ENCODE measurements at places on chromosomes 1 and 21. TPM values are rescaled to one million over a fixed set of nuclear protein-coding genes. Genes with fewer than 3 reads are reported as not detected.

TNFRSF18 gene
- total RNA-seq = not detected

OR2L13 gene
- not detected for total RNA-seq

LINGO4 gene
- not detected for total RNA-seq

NR0B2 gene
- total RNA-seq = 6.5 TPM

AKT3 gene
- 42.9 TPM for total RNA-seq

LRRC38 gene
- 0.09 TPM for total RNA-seq

AQP10 gene
- total RNA-seq = not detected

FAM167B gene
- 5.5 TPM for total RNA-seq

VSIG8 gene
- not detected for total RNA-seq

SLC45A1 gene
- total RNA-seq = 1.8 TPM

TNFAIP8L2 gene
- total RNA-seq = 2.1 TPM

CNKSR1 gene
- 0.60 TPM for total RNA-seq

CFHR2 gene
- not detected for total RNA-seq

DNA sequence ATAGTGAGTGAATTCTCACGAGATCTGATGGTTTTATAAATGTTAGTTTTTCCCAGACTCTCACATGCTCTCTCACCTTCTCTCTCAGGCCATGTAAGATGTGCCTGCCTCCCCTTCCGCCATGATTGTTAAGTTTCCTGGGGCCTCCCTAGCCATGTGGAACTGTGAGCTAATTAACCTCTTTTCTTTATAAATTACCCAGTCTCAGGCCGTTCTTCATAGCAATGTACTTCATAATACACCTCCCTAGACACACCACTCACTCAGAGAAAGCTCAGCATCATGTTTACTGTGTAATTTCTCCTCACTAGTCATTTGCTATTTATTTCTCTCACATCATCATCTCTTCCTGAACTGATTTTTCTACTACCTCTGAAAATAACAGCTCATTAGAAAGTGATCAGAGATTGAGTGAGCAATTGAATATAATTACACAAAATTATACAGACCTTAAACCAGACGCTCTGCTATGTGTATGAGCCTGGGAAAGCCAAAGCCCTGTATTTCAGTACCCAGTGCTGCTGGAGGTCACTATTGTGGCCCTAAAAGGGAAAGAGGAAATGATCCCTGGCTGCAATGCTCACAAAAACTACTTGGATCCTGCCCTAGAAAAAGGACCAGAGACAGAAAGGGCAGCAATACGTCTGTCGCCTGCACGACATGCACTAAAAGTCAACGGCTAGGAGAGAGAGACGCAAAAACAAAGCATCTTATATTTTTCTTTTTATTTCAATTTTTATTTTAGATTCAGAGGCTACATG is 284.5 kb downstream of the DSCAM start:
- no peak for DNase-seq

GRCh38 chr1:233172201-233172600 is 123.3 kb downstream of the PCNX2 start:
- no peak for DNase-seq

DNA sequence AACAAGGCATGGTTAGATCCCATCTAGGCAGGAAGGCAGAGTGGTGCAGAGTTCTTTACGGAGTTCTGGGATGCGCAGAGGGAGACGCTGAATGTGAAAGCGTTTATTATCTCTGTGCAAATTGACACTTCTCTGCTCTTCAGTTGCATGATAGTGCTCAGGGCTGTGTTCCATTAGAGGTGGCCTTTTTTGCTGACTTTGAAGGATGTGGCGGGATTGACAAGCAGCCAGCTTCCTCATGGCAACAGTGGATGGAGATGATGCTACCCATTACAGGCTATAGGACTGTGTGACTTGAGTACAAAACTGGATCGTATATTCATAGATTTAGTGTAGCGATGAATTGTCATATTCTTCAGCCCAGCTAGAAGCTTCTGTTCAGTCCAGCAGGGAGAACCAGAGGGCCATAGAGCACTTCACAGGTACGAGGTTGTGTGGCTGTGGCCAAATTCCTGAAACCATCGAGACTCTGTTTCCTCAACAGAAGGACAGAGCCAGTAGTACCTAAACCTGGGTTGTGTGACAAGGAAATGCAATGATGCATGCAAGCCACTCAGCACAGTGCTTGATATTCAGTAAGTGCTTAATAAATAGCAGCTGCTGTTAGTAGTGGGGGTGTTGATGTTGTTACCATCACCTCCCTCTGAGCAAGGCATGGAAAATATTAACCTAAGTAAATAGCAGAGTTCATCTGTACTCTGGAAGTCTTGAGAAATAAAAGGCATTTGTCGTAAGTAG is 430.0 kb upstream of the KAZN start:
- no peak for DNase-seq

GRCh38 chr21:46245213-46245915 is 16.8 kb upstream of the LSS start:
- DNase-seq = no peak

- DNase-seq = no peak
Observed at GRCh38 chr1:85344256-85344694, 67.8 kb upstream of the BCL10 start.

- DNase-seq = no peak
Observed at GRCh38 chr1:79117376-79117775, 110.8 kb upstream of the ADGRL4 start.

DNA sequence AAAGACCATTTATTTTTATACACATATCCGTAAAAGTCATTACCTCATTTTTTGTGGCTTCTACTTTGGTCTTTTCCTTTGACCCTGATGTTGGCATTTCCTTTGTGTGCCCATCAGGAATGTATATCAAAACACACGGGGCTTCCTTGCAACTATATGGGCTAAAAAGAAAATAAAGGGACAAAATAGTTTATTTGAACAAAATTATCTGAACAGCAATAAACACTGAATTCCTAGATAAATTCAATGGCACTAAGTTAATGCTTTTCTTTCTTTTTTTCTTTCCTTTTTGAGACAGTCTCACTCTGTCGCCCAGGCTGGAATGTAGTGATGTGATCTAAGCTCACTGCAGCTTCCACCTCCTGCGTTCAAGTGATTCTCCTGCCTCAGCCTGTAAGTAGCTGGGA is 45.2 kb downstream of the EPRS1 start:
- no peak for DNase-seq

DNA sequence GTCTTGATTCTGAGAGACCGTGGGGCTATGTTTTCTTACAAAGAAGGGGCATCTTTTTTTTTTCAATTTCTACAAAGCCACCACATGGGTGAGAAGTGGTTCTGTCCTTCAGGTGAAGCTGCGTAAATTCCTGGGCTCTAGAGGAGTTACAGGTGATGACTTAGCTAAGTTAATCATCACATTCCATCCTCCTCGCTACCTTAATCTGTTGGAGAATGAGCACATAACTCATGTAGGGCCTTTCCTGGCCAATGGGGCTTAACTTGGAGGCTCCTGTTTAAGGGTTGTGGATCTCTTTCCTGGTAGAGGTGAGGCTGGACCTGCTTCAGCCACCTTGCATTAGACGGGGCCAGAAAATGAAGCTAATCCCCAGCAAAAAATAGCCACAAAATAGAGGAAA is 19.9 kb downstream of the REG4 start:
- no peak for DNase-seq

DNA sequence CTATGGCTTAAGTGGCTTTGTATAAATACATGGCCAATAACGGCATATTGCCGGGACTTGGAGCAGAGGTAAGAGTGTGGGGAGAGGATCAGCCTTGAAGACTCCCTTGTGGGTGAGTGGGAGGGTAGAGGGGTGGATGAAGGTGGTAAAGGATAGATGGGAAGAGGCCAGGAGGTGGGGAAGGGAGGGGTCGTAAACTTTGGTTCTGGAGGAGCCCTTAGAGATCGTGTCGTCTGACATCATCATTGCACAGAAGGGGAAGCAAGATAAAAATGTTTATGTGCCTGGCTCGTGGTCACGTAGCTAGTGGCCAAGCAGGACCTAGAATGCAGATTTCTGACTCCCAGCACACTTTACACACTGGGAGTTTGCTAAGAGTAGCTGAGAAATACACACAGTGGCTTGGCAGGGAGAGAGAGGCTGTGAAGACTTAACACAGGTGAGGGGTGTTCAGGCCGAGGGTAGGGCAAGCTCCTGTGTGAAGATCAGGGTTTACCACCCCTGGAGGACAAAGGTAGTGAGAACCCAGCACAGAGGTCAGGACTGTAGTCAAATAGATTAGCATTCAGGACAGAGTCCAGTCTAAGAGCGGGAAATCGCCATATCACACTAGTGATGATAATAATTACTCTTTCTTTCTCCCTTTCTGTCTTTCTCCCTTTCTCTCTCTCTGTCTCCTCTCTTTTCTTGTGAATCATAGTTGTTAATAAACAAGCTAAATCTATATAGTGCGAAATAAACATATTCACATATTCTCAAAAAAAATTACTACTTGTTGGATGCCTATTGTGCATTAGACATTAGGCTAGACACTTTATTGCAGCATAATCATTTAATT is 75.5 kb downstream of the LRRC8D start:
- no peak for DNase-seq

DNA sequence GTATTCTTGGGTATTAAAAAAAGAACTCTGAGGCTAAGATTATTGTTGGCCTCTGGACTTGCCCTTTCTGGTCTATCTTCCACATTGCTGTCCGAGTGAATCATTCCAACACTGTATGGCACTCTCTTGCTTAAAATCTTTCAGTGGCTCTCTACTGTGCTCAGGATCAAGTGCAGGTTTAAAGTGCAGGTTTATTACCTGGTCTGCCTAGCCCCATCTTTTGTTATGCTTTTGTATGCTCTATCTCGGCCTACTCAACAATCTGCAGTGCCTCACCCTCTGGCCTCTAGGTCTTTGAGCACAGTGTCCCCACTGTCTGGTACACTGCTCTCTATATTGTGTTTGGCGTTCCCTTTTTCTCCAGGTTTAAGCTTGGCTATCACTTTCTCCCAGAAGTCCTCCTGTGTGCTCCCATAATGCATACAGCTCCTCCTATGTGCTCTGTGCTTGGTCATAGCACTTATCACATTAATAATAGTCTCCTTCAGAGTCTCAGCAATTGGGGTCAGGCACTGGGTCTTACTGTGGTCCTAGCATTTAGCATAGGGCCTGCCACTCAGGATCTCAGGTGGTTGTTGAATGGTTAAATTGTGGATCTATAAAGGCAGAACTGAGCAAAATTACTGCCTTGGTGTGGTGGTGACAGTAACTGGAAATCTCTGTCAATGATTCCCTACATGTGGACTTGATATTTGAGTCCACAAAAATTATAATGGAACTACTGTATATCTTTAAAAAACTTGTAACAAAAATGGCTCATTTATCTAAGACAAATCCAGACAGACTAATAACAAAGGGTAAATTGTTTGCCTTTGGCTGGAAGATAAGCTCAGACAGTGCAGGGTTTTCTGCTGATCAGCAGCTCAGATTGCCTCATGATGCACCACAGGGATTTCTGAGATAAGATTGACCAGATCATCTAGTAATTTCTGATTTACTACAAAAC is 10.6 kb upstream of the LDLRAD1 start:
- DNase-seq = no peak

DNA sequence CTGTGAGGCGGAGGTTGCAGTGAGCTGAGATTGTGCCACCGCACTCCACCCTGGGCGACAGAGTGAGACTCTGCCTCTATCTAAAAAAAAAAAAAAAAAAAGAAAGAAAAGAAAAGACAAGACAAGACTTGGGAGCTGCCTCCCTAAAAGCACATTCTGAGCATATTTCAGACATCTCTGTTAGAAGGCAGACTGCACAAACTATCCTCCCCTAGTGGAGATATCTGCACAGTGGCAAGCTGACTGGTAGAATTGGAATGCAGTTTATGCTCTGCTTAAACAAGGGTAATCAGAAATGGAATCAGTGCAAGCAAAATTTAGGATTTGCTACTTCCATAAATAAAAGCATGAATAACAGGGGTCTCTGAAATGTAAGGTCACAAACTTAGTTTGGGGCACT is 31.8 kb downstream of the GNG4 start:
- no peak for DNase-seq

DNA sequence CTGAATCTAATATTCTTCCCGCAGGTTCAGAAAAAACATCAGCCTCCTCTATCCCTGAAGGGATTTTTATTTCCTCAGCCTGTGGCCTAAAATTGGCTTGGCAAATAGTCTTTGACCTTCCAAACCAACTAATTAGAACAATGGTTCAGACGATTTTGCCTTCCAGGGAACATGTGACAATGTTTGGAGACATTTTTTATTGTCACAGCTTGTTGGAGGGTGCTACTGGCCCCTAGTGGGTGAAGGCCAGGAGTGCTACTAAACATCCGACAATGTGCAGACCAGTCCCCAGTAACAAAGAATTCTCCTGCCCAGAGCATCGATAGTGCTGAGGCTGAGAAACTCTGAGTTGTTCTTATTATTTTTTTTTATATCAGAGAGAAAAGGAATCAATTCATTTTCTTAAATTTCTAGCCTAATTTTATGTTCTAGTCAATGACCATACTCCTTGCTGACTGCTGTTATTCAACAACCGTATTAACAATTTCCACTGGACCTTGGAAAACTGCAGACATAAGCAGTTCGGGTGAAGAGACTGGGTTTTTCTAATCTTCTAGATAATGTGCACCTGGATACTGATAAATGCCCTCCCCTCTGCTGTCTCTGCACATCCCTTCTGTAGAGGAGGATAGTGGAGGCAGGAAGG is 280.7 kb downstream of the LMX1A start:
- no peak for DNase-seq

- DNase-seq = peak; percentile 61
Observed at GRCh38 chr1:203512848-203513584, 19.1 kb downstream of the OPTC start.

- DNase-seq = no peak
Observed at GRCh38 chr1:181016563-181016962, 6.1 kb downstream of the STX6 start.

DNA sequence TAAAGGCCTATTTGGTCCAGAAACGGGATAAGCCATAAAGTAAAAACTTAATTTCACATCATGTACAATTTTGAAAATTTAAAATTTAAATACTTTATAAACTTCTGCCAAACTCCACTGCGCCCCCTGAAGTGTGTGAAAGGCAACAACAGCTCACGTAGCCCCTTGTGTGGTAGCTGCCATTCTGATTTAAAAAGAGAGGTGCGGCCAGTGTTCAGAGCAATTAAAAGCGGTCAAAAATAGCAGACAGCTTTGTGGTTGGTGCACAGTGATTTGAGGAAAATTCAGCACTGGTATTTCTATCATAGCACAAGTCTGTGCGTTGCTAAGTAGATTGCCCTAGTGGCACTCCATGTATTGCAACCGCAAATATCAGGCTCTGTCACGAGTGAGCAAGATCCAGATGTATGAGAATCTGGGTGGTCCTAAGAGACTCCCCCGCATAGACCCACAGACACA is 122.5 kb downstream of the ATG4C start:
- DNase-seq = no peak

DNA sequence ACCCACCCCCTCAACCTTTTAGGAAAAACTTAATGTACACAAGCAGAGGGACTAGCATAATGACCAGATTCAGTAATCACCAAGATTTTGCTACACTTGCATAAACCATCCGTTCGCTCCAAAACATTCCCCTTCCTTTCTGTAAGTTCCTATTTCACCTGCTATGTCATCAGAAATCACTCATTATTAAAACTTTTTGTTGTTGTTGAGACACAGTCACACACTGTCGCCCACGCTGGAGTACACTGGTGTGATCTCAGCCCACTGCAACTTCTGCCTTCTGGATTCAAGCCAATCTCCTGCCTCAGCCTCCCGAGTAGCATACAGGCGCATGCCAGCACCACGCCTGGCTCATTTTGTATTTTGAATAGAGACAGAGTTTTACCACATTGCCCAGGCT is 3.4 kb downstream of the MRPL20 start:
- DNase-seq = no peak

- no peak for DNase-seq
Observed at GRCh38 chr21:14687268-14687625, 141.1 kb upstream of the SAMSN1 start.

- peak; percentile 14 for DNase-seq
Observed at GRCh38 chr1:162422662-162423375, 10.9 kb upstream of the SH2D1B start.
